Right hindlimb (tissue), 1 donor: ENCODE measurements at places on chromosomes 11 and 22.

DNA sequence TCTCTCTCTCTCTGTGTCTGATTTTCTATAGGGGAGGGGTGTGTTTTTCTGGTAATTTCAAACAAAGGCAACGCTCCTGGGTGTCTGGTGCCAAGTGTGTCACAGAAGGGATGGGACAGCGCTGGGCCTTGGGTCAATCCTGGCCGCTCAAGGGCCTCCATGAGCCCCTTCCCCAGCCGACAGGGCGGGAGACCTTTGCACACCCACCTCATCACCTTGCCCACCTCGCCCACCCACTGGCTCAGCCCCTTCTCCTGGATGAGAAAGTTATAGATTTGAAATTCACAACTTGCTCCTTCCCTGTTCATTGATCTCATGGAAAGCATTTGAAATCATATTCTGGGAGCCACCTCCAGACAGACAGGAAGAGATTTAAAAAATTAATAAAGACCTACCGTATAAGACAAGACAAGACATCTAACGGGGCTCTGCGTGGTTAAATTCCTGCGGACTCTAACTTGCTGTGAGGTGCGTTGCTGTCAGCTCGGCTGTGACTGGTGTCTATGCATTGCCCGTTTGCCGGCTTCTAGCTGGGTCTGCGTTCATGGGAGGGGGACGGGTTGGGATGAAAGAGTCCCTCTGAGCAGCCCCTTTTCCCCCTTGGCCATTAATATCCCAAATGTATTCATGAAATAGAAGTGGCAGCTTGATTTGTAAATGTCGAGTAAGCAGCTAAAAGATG is 27.0 kb downstream of the MPPED1 start:
- DNase-seq = no peak

DNA sequence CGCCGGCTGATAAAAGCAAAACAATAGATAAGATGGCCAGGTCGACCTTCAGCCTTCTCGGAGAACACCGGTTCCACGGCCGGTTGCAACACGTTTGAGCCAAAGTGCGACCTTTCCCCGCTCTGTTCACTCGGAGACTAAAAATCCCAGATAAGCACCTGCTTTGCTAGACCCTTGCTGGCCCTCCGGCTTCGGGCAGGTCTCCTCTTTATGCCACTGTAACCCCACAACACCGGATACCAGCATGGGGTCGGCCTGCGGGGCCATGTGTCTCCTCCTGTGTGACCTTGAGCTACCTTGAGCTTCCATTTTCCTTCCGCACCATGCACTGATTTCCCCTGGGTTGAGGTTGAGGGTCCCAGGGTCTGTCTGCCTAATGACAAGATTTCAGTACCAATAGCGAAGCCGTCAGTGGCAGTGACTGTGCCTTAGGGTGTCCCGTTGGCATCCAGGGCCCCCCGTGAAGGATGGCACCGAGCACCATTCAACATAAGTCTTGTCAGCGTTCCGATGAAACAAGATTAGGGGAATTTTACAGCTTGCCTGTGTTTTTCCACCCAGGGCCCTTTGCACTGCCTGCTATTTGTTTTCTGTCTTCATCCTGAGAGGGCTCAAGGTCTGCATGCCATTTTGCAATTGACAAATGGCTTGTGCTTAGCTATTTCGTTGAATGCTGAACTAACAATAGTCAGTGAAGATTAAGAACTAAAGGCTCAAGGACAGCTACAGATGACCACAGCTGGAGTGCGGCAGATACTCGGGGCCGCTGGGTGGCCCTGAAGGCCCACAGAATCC is 118.6 kb downstream of the KCNQ1 start:
- peak; percentile 12 for DNase-seq

- DNase-seq = no peak
These were observed 223.8 kb downstream of the LRRC4C start for GRCh38 chr11:41235668-41236067.

DNA sequence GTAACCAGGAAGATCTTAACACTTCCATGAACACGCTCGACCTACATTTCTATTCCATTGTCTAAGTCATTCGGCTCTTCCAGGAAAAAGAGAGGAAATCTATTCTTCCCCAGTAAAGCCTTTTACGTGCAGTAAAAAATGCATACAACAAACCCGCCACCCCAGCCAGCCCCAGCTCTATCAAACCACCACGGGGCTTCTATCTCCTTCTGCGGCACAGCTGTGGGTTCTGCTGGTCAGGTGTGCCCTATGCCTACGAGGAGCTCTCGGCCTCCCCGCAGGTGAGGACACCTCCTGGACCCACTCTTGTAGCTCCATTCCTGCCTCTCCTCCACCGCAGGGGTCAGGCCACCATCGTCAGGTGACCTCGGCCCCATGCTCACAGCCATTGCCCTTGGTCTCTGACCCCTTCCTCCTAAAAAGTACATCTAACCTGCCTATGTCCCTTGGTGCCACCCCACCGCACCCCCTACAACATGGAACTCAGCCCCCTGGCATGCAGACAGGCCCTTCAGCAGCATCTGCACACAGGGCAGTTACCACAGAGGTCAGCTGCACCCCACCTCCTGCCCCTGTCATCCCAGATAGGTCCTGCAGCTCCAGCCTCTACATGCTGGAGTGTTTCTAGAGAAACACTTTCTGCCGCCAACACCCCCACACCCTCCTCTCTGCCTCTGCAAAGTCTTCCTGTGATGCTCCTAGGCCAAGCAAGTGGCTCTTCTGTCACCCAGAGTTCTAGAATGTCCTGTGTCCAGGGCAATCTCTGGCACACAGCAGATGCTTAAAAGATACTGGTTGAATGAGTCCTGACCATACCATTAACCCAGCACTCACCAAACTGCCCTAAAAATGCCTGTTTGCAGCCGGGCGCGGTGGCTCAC is 3.1 kb downstream of the DEAF1 start:
- DNase-seq = no peak

GRCh38 chr22:35838855-35839576 is 121.3 kb downstream of the APOL5 start:
- peak; percentile 45 for DNase-seq

DNA sequence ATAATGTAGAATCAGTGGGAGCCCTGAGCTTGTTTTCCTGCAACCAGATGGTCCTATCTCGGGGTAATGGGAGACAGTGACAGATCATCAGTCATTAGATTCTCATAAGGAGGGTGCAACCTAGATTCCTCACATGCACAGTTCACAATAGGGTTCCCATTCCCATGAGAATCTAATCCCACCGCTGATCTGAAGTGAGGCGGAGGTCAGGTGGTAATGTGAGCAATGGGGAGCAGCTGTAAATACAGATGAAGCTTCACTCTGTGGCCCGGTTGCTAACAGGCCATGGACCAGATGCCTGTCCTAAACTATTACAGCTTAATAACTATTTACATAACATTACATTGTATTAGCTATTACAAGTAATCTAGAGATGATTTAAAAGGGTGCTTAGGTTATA is 17.0 kb downstream of the DIXDC1 start:
- no peak for DNase-seq

- DNase-seq = no peak
These were observed 254.2 kb downstream of the TBC1D22A start for GRCh38 chr22:47016631-47017030.

GRCh38 chr11:15673408-15673831 is 558.7 kb downstream of the INSC start:
- no peak for DNase-seq

DNA sequence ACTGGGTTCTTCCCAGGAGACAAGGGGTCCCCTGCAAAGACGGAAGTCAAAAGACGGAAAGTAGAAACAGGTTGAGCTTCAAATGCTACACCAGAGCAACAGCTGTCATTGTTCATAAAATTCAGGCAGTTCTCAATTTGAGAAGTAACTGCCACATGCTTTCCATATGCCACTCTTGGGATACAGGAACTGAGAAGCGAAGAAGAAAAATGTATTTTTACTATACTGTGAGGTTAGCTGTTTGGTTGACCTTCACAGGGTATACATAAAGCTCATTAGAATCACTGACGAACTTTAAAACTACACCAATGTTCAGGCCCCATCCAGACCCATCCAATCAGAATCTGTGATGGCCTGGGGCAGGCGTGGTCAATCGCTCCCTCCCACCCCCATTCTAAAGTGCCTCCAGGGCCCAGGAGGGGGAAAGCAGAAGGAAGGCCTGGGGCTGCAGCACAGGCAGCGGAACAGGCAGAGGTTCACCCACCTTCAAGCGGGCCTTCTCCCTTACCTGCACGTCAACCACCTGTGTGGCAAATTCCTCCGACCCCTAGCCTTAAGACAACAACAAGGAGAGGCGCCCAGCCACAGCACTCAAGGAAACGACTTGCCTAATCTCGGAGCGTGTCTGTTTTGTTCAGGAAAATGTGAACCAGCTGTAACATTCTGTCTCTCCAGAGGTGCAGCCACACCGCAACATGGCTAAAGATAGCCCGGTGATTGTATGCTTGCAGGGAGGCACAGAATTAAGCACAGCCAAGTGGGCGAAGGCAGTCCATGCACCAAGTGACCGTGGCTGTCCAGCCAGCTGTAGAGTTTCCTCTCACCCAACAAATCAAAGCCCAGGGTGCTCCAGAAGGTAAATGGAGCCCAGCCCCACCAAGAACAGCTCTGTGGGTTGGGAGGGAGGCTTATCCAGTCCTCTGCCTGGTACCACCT is 82.6 kb downstream of the MICAL3 start:
- peak; percentile 43 for DNase-seq

- no peak for DNase-seq
These were observed 170.3 kb downstream of the ARHGAP42 start for GRCh38 chr11:100857236-100858005.

DNA sequence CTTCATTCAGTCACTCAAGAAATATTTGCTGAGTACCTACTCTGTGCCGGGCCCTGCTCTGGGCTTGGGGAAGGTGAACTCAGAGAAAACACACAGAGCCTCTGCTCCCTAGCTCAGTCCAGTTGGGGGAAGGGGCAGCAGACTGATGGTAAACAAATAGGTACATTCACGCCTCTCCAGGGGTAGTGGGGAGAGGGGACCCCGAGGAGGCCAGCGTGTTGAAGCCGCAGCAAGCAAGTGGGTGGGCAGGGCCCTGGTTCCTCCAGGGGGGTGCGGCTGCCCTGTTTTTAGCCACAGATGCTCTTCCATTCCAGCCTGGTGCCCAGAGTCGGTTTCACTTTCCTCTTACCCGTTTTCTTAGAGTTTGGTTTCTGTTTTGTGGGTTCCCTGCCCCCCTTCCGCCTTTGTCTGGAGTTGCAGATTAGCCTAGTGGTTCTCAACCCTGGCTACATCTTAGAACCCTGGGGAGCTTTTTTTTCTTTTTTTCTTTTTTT is 8.7 kb downstream of the DRAP1 start:
- no peak for DNase-seq

DNA sequence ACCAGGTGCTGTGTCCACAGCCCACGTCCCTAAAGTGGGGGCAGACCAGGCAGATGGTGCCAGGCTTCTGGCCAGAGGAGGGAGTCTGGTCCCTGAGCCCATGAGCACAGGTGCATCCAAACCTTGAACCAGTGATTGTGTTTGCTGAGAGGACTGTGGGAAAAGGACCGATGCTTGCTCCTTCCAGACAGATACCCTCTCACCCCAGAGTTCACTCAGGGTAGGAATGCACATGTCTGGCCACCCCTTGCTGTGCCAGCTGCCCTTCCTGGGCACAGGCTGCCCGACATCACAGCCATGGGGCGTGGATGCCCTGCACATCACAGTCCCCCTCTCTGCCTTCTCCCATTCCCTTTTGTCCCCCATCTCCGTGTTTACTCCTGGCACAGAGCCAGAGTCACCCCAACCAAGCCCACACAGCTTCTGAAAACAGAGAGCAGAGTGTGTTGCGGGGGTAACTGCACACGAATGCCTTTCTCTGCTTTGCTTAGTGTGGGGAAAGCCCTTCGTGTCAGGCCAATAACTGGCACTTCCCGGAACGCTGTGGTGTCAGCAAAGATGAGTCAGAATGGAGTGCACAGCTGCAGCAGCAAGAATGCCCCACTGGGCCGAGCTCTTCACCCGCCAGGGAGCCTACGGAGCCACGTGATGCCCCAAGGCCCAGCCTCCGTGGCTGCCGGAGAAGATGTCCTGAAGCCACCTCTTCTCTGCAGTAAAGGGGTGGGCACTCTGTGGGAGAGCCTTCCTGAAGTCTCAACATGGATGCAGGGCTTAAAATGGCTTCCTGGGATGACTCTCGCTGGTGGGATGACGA is 7.6 kb downstream of the CARS1 start:
- peak; percentile 55 for DNase-seq
